ENCODE measurements at places on chromosomes 5 and 9.

- DNase-seq, result no peak
These were observed 80.2 kb downstream of the DOCK2 start for GRCh38 chr5:169717288-169717687.

DNA sequence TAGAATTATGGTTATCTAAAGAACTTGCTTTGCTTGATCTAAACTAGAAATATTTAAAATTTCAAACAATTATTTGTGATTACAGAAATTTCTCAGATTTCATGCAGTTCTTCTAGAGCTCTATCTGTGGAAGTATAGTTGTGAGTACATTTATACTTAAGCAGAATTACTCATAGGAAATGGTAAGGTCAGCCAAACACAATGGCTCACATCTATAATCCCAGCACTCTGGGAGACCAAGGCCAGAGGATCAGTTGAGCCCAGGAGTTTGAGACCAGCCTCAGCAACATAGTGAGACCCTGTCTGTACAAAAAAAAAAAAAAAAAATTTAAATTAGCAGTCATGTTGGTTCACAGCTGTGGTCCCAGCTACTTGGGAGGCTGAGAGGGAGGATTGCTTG lies 71.0 kb downstream of the INVS start:
- DNase-seq, result no peak

- DNase-seq, result no peak
These were observed 22.1 kb downstream of the CEP72 start for GRCh38 chr5:634191-634590.

- DNase-seq, result no peak
These were observed 115.0 kb downstream of the NFIB start for GRCh38 chr9:14198841-14199455.

- no peak for DNase-seq
These were observed 55.1 kb downstream of the SUSD1 start for GRCh38 chr9:112120030-112120341.

DNA sequence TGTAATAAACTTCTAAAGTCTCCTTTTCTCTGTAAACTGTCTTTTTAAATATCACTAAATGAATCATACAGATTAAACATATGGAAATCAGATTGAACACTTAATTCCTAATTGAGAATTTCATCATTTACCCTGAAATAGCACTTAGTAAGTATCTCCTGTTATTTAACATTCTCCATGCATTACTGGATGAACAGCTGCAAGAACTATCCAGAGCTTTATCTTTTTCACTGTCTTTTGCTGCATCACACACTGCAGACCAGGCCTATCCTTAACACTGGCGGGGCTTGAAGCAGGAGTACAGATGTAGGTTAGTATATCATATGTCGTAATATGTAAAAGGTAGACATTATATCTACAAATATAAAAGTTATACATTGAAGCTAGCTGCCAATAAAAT lies 108.7 kb upstream of the EFNA5 start:
- DNase-seq, result no peak

Measured in activated CD4-positive, alpha-beta memory T cell treated with anti-CD3 and anti-CD28 coated beads for 36 hours (primary cell).